ENCODE measurements at places on chromosomes 7 and 10.

GRCh38 chr10:35565602-35566081, 39.5 kb upstream of the GJD4 start:
- no peak for DNase-seq

DNA sequence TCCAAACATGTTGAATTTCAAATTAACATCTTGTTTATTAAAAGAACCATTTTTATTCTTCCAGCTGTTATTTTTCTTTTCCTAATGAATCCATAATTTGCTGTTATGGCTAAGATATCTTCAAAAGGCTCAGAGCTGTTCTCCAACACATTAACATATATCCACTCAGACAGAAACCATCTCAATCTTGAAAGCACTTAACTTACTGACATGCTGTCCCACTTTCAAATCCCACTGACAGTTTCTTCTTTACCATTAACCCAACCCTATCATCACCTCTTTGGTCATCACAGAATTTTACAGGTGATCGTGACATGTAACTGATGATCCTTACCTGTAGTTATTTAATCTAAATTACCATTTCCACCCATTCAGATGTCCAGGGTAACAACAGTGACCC, 75.5 kb upstream of the AFAP1L2 start:
- DNase-seq = no peak

- peak; percentile 48 for DNase-seq
These were observed 62.8 kb downstream of the TACC2 start for GRCh38 chr10:122051609-122052385.

- DNase-seq = peak; percentile 10
These were observed 126.5 kb upstream of the UNC5B start for GRCh38 chr10:71085689-71086438.

DNA sequence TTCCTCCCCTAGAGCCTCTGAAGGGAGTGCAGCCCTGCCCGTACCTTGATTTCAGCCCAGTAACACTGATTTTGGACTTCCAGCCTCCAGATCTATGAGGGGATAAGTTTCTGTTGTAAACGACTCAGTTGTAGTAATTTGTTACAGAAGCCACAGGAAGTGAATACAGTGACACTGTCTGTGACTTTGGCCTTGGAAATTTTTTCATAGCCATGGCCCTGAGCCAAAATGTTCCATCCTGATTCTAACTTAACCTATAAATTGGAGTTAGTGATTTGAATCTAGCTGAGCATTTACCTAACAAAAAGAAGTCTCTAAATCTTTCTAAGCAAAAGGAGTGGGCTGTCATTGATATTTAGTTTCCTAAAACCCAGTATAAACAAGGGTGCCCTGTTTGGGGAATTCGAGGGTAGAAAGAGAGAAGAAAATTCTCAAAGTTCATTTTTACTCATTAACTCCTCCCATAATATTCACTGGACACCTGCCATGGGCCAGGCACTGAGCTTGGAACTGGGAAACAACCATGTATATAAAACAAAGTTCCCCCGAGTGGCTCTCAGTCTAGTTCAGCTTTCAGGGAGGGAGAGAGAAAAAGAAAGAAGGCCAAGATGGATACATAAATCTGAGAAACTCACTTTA, 162.3 kb downstream of the SKIDA1 start:
- DNase-seq = peak; percentile 19

DNA sequence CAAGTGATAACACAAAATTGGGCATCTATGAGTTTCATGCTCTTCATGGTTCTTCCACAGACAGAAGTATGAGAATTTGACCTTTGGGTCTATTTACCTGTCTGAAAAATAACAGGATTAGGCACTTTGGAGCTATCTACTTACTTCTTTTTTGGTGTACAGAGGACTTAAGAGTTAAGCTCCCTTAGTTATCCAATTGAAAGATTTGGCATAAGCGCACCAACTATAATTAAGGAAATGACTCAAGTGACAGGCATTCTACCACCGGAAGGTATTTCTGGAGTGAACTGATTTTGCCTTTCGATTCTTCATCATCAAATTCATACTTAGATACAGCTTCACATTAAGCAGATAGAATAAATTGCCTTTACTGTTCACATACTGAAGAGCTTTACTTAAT, 43.9 kb downstream of the IFIT5 start:
- no peak for DNase-seq

GRCh38 chr10:30359373-30360206, 10.5 kb upstream of the MTPAP start:
- peak; percentile 77 for DNase-seq

- DNase-seq = peak; percentile 73
These were observed 23.2 kb downstream of the POR start for GRCh38 chr7:75937958-75938786.

- DNase-seq = no peak
These were observed 673 bp upstream of the ST8SIA6 start for GRCh38 chr10:17455015-17455520.

DNA sequence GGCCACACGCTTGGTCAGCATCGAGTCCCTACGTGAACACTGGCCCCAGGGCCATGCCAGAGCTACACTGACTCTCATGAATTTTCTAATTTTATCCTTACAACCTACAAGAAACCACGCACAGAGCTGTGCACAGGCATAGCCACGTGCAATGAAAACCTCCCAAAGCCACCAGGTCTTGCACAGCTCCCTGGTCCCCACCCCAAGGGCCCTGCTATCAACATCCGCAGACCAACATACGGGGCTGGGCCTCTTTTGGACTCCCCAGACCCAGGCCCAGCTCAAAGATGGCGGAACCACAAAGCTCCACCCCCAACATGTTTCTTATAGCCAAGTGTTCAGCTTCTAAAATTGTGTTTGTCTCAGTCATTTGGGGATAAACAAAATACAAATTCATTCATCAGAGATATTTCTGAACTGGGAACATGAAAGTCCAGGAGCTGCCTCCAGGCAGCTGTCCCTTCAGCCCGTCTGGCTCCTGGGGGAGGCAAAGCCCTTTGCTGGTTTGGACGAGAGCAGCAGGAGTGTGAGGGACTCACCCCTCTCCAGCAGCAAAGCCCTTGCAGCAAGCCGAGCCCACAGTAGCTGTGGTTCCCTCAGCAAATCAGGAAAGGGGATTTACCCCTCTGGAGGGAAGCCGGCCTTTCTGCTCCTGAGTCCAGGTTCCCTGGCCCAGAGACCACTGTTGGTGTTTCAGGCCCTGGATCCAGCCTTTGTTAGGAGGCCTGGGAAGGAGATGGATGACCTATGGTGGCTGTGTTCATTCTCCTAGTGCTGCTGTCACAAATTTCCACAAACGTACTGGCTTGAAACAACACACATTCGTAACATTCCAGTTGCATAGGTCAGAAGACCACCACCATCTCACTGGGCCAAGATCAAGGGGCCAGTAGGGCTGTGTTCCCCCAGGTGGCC, 75.1 kb downstream of the OAT start:
- DNase-seq = no peak

- no peak for DNase-seq
These were observed 51.4 kb downstream of the COL13A1 start for GRCh38 chr10:69853064-69853463.

- DNase-seq = no peak
These were observed 9.1 kb downstream of the MDFIC start for GRCh38 chr7:114930829-114931655.

DNA sequence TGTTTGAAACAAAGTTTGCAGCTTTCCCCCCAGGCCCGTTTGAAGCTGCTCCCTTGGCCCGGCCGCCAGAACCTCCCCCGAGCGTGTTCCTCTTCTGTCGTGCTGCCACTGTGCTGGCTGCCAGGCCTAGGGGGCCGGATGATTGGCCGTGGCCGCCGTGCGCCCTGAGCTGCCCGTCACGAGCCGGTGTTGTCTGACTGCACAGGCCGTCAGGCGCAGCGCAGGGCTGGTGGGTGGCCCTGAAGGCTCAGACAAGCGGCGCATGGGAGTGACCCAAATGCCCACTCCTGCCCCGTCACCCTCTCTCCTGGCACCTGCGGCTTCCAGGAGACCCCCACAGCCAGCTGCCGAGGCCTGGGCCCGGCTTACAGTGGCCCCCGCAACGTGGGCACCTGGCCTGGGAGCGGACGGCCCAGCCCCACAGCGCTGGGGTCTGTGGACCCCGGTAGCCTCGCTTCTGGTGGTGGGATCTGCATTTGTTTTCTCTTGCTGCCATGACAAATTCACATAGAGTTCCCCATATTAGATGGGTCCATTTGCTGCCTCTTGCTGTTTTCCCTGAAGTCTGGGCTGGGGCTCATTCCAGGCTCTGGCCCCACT, 13.1 kb downstream of the JAKMIP3 start:
- no peak for DNase-seq

GRCh38 chr7:96836456-96836855, 126.8 kb upstream of the SEM1 start:
- DNase-seq = no peak

- DNase-seq = no peak
These were observed 35.9 kb upstream of the MAGI2 start for GRCh38 chr7:79489371-79489770.

GRCh38 chr10:14010769-14011574, 319.8 kb downstream of the FRMD4A start:
- no peak for DNase-seq

GRCh38 chr10:11045995-11046775, 28.5 kb downstream of the CELF2 start:
- peak; percentile 52 for DNase-seq

DNA sequence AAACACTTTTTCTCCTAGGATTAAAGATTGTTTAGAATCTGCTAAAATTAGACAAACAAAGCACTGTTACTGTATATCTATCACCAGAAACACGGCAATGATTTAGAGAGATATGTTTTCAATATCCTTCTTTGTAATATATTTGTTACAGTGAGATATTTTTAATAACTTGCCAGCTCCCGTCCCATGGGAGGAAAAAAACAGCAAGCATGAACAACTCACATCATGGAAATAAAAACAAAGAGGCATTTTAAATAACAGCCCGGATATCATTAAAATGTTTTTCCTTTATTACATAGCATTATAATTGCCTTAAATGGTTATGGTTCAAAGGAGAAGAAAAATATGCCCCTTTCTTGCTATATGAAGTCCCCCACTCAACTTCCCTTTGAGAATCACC, 272.1 kb downstream of the BMPER start:
- no peak for DNase-seq

GRCh38 chr10:61613665-61614064, 49.1 kb upstream of the CABCOCO1 start:
- DNase-seq = no peak

DNA sequence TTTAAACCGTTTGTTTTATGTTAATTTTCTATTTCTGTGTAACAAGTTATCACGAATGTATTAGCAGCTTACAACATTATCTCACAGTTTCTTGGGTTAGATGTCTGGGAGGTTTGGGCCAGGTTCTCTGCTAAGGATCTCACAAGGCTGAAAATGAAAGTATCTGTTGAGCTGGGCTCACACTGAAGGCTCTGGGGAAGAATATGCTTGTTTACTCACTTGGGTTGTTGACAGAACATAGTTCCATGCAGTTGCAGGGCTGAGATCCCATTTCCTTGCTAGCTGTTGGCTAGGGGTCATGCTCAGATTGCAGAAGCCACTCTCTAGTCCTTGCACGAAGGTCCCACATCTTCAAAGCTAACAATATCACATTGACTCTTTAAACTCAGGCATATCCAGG, 266.6 kb upstream of the GNAI1 start:
- peak; percentile 17 for DNase-seq

DNA sequence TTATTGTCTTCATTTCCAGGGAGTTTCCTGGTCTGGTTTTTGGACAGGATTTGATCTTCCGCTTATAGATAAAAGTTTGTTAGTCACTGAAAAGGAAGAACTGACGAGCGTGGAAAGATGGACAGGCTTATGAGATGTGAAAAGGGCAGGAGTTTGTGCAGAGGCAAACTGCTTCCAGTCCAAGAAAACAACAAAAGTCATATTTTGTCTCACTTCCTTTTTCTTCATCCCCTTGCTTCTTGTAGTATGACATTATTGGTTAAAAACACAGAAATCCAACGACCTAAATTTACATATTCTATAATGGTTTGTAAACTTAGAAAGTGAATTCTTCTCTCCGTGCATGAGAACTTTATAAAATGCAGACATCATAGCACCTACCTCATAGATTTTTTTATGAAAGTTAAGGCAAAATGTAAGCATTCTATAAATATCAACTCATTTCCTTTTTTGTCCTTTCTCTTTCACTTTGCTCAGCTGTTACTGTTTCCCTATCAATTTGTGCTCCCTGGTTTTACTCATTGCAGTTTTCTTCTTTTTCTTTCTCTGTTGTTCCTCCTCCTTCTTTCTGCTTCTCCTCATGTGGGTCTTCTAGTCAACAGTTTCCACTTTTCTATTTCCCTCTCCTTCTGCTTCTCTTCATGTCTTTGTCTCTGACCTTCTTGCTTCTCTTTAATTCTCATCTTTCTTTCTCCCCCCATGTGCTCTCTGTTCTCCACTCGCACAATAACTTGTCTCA, 370.2 kb downstream of the ARL4A start:
- DNase-seq = no peak

DNA sequence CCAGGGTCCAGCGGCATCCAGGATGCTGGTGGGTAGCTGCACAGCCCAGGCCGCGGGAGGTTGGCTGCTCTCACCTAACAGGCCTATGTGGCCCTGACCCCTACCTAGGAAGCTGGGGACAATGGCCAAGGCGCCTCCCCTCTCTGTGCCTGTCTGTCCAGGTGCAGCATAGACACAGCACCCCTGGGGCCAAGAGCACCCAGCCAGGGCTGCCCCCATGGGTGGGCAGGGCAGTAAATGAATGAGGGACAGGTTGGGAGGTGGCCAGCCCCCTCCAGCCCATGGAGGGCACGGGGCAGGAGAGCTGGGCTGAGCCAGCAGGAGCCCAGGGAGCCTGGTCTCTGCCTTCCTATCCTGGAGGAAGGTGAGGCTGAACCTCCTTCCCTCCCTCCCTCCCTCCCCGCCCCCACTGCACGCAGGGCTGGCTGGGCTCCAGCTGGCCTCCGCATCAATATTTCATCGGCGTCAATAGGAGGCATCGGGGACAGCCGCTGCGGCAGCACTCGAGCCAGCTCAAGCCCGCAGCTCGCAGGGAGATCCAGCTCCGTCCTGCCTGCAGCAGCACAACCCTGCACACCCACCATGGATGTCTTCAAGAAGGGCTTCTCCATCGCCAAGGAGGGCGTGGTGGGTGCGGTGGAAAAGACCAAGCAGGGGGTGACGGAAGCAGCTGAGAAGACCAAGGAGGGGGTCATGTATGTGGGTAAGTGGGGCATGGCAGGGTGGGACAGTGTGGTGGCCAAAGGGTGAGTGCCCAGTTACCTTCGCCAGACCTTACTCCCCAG, at the start of gene SNCG:
Gene SNCG, plus strand, starts transcription at position 484 of the 785 bp plus-strand sequence. Its CDS starts 99 bp downstream, at position 583.
- DNase-seq = peak; percentile 56

DNA sequence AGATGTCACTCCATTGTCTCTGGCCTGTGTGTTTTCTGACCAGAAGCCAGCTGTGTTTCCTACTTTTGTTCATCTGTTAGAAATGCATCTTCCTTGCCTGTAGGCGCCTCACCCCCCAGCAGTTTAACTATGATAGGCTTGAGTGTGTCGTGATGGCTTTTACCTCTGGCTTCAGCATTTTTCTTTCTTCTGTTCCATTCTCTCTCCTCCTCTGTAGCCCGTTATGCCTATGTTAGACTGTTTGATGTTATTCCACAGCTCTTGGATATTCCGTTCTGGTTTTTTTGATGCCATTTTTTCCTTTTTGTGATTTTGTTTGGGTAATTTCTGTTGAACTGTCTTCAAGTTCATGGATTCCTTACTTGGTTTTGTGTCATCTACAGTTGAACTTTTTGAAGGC, 17.9 kb downstream of the MMP21 start:
- no peak for DNase-seq

GRCh38 chr7:135247746-135248471, 14.3 kb downstream of the STRA8 start:
- no peak for DNase-seq

- no peak for DNase-seq
These were observed 13.4 kb upstream of the FIS1 start for GRCh38 chr7:101258243-101258731.
